ENCODE measurements at places on chromosomes 5 and 9.
A peak's percentile ranks its signal among the peaks of the same experiment; 100 is the strongest.

DNA sequence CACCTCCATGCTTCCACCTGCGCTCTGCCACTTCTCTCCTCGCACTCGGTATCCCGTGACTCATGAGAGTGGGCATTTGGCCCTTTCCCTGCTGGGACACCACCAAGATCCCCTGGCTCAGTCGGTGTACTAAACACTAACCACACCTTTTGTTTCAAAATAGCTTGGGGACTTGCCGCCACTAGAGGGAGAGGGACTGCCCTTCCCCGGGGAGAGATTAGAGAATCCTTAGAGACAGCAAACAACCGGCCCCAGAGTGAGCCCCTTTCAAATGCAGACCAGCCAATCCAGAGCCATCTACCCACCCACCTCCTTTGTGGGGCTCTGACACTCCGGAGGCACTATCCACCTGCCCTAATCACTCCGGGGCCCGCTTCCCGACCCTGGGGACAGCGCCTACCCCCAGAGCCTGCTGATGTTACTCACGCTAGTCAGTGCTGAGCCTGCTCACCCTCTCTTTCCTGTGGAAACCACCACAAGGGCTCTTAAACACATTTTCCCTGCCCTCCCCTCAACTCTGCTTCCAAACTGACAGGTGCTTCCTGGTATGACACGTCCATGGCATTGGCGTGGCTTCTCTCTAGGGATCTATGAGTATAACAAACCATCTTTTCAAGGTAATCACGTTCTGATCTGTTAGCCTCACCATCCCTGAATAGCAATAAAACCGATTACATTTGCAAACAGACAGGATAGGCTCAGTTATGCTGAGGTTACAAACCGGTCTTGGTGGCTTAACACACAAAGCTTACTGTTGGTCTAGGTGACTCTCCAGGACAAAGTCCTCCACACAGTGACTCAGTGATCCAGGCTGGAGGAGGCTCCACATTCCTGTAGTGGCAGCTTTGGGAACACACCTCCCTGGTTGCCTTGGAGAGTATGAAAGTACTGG lies 180.1 kb upstream of the MVB12B start:
- DNase-seq = peak; percentile 45

GRCh38 chr5:127019928-127020327 lies 10.4 kb downstream of the MARCHF3 start:
- DNase-seq = no peak

DNA sequence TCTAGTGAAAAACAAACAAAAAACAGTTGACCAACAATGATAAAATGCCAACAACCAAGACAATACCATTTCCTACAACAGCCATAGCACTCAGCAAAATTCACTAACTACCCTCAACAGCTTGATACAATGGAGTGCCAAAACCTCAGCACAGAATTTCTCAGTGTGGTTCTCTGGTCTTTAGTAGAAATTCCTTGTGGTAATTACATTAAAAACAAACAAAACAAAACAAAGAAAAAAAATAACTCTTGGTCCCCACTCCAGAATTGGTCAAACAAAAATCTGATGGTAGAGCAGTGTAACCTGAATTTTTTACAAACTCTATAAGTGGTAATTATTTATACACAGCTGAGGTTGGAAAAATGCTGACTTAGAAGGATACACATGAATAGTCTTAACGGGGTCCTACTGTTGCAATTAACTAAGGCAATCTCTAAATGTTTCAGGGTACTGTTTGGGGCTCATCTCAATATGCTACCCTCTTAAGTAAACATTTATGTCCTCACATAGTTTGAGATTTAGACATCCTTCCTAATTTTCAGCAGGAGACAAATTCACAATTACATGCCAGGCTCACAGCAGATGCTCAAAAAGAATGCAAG lies 13.8 kb downstream of the CSNK1A1 start:
- no peak for DNase-seq

DNA sequence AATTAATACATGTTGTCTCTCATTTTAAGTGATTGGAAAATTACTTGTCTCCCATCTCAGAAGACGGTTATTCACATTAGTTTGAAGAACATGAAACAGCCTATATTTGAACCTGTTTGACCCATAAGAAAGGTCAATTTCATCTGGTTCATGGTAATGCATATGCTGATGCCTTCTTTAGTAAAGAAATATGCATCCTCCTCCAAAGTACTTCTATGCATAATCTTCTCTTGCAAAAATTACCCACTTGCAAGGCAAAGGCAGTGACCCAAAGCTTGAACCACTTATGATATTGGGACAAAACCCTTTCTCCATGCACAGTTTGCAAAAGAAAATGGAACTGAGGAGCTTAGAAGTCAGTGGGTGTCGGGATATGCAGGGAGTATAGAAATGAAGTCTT lies 65.4 kb upstream of the IRX1 start:
- no peak for DNase-seq

- DNase-seq = peak; percentile 84
Observed at GRCh38 chr9:109010746-109011145, 2.6 kb downstream of the CTNNAL1 start.

- DNase-seq = no peak
Observed at GRCh38 chr5:82912462-82912861, 164.7 kb downstream of the TMEM167A start.

Data from RKO (cell line).